ENCODE measurements at places on chromosomes 12 and 14.

DNA sequence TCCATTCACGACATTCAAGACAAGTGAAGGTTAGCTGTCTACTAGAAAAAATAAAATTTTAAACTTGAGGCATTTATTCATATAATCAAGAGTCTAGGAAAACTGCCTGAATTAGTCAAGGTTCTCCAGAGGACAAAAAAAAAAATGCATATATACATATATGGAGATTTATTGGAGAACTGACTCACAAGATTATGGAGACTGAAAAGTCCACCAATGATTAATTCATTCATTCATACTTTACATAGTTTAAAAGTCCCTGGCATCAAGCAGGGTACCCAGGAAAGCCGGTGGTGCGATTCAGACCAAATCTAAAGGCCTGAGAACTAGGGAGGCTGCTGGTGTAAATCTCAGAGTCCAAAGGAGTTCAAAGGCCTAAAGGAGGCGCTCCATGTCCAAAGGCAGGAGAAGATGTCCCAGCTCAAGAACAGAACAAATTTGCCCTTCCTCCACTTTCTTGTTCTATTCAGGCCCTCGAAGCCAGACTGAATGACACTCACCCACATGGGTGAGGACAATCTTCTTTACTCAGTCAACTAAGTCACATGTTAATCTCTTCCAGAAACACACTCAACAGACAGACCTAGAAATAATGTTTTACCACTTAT lies 64.3 kb downstream of the ANKS1B start:
- no peak for DNase-seq

- no peak for DNase-seq
Observed at GRCh38 chr14:49849213-49849847, 3.3 kb downstream of the NEMF start.

GRCh38 chr12:79408689-79409088 lies 282.1 kb downstream of the PAWR start:
- no peak for DNase-seq

DNA sequence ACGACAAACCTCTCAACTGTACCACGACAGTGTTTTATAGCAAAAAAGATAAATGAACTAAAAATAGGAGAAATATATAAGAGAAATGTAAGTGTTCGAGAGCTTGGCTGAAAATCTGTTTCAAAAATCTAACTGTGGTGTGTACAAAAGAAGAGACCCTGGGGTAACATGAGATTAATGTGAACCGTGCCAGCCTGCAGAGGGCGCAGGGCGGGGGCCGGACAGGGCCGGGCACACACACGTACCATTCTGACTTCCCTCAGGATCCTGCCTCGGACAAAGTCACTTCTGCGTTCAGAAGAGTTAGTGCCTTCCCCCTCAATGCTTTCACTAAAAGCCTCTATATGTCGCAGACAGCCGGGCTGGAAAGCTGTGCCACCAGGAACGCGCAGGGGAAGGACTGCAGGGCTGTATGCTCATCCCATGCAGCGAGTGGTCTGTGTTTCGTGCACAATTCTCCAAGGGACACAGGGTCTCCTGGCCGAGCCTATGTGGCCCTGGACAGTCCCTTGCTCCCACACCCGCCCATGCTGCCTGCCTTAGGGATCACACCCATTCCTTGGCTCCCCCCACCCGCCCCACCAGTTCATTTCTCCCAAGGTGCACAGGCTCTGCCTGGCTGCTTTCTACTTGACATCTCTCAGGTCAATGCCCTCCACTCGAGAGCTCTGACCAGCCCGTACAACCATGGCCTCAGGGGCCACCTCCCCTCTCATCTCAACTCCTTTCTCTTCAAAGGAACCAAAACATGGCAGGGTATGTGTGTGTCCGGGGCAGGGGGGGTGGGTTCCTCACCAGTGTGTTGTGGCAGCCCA lies 8.5 kb downstream of the CDCA4 start:
- no peak for DNase-seq

GRCh38 chr12:131281016-131281415 lies 327.3 kb downstream of the ADGRD1 start:
- DNase-seq = no peak

DNA sequence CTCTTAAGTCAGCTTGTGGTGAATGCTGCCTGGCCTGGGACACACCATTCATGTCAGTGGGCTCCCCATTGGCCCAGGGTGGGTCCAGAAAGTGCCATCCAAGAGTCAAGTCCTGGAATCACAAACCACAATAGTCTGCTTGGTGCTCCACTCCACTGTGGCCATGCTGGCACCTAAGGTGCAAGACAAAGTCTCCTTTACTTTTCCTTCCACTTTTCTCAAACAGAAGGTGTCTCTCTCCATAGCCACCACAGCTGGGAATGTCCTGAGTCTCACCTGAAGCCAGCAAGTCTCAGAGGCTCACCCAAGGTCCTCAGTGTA lies 9.0 kb downstream of the RDH16 start:
- no peak for DNase-seq

DNA sequence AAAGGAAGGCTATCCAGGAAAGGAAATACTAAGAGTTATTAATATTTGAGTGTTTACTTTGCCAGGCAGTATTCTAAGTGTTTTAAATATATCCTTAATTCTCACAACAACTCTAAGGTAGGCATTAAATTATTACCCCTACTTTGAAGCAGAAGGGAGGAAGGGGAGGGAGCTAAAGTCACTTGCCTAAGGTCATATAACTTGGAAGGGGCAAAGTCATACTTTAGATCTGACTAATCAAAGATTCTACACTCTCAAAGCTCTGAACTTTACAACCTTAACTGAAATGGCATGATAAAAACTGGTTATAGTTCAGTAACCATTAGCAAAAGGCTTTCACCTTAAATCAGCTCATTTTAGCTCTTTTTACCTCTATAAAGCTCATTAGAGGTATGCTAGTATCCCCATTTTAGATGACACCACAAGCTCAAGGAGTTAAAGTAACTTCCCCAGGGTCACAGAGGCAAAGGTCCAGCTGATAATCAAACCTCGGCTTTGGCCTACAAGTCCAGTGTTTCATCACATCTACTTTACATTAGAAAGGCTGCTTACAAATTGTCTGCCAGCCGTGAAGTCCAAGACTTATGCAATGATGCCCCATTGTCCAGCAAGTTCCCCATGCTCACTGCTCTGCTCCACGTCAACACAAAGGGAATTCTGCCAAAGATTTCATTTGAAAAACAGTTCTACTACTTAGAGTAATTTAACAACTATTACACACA lies 223.9 kb downstream of the MED13L start:
- peak; percentile 60 for DNase-seq
